T-helper 1 cell (primary cell): ENCODE measurements at places on chromosomes 12 and 14.

GRCh38 chr14:80681651-80682050 is 259.9 kb downstream of the CEP128 start:
- no peak for DNase-seq

- DNase-seq: no peak
These were observed 255.9 kb downstream of the DPF3 start for GRCh38 chr14:72638021-72638420.

GRCh38 chr12:64998371-64999147 is 122.5 kb downstream of the WIF1 start:
- no peak for DNase-seq

DNA sequence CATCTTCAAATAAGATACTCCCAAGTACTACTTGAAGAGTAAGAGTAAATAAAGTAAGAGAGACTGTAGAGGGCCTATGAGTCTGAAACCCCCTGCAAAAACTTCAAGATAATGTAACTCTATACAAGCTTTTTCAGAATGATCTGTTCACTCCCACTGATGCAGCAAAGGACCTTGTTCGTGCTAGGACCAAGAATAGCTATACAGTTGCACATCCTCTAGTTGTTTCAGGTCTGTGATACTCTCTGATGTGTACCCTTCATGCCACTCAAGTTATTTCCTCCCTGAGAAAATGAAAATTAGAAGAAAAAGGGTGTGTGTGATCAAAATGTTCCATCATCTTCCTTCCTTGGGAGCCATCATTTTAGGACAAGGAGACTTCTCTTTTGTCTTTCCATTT is 204.4 kb downstream of the ALX1 start:
- DNase-seq: no peak

DNA sequence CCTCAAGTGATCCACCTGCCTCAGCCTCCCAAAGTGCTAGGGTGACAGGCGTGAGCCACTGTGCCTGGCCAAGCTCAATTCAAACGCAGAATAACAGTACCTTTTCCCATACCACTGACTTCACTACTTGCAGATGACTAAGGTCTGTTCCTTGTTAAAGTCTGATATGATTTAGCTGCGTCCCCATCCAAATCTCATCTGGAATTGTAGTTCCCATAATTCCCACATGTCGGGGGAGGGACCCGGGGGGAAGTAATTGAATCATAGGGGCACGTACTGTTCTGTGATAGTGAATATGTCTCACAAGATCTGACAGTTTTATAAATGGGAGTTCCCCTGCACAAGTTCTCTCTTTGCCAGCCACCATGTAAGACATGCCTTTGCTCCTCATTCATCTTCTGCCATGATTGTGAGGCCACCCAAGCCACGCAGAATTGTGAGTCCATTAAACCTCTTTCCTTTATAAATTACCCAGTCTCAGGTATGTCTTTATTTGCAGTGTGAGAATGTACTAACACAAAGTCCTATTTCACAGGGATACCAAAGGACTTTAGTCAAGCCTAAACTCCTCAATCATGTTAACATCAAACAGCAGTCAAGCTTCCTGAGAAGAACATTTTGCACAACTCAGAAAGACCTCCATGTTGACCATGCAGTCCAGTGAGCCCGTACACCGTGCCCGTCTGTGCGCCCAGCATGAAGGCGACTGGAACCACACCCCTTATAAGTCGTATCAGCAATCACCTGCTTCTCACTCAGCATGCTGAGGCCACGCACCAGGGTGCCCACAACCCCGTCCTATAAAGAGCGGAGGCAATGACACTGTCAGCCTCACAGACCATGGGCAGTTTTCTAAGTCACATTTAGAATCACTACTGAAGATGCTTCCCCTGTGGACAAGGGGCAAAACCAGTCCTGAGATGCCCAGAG is 36.9 kb downstream of the FOXN3 start:
- DNase-seq: no peak

- DNase-seq: no peak
These were observed 9.6 kb downstream of the ACTN1 start for GRCh38 chr14:68969278-68970033.

- no peak for DNase-seq
These were observed 230.0 kb downstream of the ANO2 start for GRCh38 chr12:5715021-5715420.

- no peak for DNase-seq
These were observed 5.4 kb downstream of the TMEM117 start for GRCh38 chr12:43841253-43841652.

- DNase-seq: no peak
These were observed 49.2 kb downstream of the BRMS1L start for GRCh38 chr14:35875296-35875695.

GRCh38 chr12:66467932-66468331 is 165.6 kb downstream of the HELB start:
- no peak for DNase-seq

DNA sequence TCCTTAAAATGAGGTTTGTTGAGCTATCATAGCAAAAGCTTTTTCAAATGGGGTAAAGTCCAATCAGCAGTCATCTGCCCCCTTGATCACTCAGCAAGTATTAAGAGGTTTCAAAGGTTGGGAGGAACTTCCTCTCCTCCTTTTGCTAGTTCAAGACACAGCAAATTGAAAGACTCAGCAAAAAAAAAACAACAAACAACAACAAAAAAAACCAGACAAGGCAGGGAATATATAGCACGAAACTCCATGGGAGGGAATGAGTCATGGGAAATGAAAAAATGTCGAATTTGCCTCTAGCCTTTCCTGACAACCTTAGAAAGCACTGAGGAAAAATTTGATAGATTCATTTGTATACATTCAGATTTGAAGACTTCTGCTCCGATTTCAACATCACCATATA is 1.6 kb upstream of the SLC7A8 start:
- no peak for DNase-seq

GRCh38 chr12:83753904-83754303 is 1067.2 kb downstream of the TMTC2 start:
- no peak for DNase-seq

GRCh38 chr12:95463050-95463449 is 10.9 kb upstream of the METAP2 start:
- no peak for DNase-seq

- no peak for DNase-seq
These were observed 14.2 kb upstream of the STYK1 start for GRCh38 chr12:10688042-10688441.

GRCh38 chr14:36655963-36656686 is 5.5 kb upstream of the PAX9 start:
- DNase-seq: no peak

GRCh38 chr12:6840330-6840729 is 395 bp upstream of the GNB3 start:
- no peak for DNase-seq

DNA sequence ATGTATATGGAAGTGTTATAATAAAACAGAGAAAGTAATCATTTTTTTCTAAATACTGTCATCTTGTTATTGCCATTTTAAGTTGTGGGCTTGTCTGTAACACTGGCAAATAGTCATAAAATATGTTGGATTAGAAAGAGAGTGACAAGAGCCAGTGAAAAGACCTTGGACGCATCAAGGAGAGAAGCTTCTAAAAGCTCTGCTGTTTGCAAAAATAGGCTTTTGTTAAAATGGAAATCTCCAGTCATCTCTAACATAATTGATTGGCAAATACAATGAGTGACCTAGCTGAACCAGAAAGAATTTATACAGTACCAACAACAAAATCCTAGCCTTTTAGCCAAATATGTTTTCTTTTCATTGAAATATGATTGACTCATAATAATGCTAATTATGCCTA is 245.8 kb upstream of the RMST start:
- no peak for DNase-seq

GRCh38 chr14:51520087-51520486 is 131.6 kb upstream of the FRMD6 start:
- DNase-seq: no peak
